ENCODE measurements at places on chromosomes 7 and 10.

DNA sequence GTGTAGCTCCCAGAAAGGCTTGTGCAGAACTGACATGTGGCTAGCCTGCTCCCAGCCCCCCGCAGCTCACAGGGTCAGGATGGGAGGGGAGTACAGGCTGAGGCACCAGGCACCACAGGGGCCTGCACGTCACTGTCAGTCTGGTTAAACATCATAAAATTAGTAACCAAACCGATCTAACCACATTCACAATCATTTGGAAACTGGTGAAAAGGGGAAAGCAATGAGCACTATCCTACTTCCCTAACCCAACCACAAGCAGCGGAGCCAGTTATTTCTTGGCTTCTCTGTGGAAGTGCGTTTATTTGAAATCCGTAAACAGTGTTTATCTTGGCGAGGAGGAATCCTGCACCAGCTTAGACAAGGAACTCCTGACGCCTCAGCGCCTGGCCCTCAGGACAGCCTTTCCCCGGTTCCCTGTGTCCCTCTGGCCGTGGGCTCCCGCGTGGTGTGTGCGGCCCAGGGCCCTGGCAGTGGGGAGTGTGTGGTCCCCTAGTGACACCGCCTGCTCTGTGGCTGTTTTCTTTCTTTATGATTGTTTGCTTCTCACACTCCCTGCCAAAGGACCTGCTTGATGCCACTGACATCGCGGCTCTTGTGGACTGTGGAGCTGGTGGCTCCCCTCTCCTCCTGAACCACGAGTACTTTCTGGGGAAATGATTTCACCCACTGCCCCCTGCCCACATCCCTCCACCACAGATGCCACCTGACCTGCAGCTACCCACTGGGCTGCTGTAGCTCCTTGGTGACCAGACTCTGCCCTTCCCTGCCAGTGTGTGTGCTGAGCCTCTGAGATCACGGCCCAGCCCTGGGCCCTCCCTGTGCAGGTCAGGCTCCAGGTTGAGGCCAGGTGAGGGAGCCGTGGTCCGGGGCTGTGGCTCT, 38.0 kb downstream of the INPP5A start:
- no peak for DNase-seq

- DNase-seq = no peak
Observed at GRCh38 chr7:2452074-2452507, 24.1 kb downstream of the GRIFIN start.

DNA sequence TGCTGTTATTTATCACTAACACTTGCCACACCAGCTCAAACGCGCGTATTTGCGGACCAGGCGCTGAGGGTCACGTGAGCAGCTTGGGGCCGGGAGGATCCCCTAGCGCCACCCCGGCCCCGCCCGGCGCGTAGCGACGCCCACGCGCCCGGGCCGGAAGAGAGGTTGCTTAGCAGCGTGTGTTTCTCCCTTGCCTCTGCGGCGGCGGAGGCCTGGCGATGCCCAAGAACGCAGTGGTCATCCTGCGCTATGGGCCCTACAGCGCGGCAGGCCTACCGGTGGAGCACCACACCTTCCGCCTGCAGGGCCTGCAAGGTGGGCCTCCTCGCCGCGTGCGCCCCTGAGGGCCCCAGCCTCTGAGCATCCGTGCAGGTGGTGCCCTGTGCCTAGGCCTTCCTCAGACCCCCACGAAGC, at the start of gene C10orf53:
C10orf53 (plus strand) TSS at position 172 of the 414 bp plus-strand sequence; CDS start at position 219, 47 bp downstream.
- DNase-seq = no peak

GRCh38 chr10:75956624-75957023, 525.2 kb downstream of the LRMDA start:
- no peak for DNase-seq

- no peak for DNase-seq
Observed at GRCh38 chr10:30822693-30823465, 193.3 kb upstream of the LYZL2 start.

- no peak for DNase-seq
Observed at GRCh38 chr10:84899268-84899667, 570.9 kb downstream of the CCSER2 start.

GRCh38 chr7:133115596-133115995, 33.7 kb upstream of the CHCHD3 start:
- DNase-seq = no peak

DNA sequence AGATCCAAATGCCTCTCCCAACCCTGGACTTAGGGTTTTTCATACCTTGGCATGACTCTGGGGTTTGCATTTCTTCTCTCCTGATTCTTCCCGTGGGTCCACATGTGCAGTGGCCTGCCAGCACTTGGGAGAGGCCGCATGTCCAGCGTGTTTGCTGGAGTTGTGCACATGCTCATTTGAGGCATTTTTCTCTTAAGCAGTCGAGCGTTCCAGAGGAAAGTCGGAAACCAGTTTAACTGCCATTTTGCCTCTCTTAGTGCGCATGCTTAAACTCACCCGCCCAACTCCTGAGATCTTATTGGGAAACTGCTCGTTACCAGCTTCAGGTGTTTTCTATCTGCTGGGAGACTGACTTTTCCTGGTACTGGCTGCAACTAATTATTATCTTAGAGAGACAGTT, 888.4 kb upstream of the PHF14 start:
- no peak for DNase-seq

DNA sequence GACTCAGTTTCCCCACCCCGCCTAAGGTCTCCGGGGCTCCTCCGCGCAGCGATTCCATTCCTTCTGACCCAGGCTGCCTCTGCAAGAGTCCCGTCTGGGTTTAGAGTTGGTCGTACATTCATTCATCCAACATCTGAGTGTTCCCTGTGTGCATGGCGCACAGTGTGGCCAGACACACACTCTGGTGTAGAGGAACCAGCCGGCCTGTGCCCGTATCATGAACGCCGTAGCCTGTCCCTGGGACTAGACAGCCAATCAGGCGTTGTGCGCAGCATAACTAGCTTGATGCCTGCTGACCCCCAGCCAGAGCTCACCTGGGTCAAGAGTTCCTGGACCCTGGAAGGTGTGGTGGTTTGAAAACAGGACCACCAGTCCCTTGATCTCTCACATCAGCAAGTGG, 20.9 kb upstream of the PDGFA start:
- DNase-seq = no peak

DNA sequence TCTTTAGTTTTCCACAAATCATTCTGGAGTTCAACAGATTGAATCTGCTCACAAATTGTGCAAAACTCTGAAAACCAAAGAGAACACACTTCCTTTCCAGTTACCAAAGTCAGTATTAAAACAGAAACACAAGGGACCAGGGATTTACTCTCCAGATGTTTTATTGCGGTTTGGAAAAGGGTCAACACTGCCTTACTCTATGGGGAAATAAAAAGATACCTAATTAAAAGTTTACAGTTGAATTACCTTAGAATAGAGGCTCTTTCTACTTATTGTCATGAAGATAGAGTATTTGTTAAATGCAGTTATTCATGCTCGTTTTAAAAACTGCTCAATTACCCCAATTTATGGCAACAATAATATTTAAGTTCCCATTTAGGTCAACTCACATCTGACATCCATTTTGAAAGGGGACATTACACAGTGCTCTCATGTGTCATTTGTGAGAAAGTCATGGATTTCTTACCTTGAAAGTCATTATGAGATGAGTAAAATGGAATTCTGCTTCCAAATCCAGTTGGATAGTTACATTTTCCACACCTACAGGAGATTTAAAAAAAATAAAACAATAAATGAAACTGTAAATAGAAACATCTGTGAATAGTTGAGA, 8.4 kb downstream of the LAMB1 start:
- no peak for DNase-seq

DNA sequence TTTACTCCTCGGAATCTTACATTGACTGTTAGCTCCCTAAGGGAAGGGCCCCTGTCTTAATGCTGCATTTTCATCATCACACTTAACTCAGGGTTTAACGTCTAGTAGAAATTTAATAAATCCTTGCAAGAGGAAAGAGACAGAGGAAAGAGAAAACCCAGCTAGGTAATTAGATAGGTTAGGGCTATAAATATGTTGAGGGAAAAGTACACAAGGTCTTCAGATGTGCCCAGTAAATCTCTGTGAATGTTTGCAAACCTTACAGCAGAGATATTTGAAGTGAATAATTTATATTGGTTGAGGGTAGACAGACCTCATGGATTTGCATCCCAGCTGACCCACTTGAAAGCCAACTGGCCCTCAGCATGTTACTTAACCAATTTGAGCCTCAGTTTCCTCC, 315.5 kb upstream of the NPVF start:
- DNase-seq = no peak

DNA sequence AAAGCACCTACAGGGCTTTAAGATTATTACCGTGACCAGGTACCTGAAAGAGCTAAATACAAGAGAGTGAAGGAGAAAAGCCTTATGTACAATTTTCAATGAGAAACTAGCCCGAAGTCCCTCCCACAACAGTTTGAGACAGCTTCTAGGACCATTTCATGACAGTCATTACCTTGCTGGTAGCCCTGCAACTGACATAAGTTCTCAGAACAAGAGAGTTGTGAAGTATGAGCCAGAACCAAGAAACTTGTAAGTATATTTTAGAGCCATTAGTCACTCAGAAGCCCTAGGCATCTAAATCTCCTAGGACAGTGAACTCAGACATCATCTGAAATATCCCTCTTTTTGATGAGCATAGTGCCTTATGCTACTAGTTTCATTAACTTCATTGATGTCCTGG, 792.1 kb downstream of the GRM8 start:
- no peak for DNase-seq

GRCh38 chr7:52302765-52303520, 732.5 kb upstream of the POM121L12 start:
- DNase-seq = no peak

- no peak for DNase-seq
Observed at GRCh38 chr7:26279405-26279804, 12.3 kb upstream of the SNX10 start.

DNA sequence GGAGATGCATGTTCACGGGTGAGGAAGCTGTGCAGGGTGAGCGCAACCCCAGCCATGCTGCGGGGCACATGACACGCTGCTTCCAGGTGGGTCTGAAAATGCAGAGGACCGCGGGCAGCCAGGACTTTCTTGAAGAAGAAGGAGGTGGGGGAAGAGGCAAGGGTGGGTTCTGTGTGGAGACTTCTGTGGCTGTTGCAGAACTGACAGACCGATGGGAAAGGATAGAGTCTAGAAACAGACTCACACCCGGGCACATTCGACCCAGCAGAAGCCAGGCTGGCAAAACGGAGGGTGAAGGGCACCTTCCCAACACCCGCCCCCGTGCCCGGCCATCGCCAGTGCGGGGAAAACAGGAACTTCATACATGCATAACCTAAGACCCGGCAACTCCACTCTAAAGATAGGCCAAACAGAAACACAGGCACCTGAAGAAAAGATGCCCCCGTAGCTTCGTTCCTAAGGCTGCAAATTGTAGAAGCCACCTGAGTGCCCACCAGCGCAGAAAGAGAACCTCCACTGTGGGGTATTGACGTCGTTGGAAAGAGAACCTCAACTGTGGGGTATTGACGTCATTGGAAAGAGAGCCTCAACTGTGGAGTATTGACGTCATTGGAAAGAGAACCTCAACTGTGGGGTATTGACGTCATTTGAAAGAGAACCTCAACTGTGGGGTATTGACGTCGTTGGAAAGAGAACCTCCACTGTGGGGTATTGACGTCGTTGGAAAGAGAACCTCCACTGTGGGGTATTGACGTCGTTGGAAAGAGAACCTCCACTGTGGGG, 4.8 kb upstream of the KNDC1 start:
- DNase-seq = no peak

DNA sequence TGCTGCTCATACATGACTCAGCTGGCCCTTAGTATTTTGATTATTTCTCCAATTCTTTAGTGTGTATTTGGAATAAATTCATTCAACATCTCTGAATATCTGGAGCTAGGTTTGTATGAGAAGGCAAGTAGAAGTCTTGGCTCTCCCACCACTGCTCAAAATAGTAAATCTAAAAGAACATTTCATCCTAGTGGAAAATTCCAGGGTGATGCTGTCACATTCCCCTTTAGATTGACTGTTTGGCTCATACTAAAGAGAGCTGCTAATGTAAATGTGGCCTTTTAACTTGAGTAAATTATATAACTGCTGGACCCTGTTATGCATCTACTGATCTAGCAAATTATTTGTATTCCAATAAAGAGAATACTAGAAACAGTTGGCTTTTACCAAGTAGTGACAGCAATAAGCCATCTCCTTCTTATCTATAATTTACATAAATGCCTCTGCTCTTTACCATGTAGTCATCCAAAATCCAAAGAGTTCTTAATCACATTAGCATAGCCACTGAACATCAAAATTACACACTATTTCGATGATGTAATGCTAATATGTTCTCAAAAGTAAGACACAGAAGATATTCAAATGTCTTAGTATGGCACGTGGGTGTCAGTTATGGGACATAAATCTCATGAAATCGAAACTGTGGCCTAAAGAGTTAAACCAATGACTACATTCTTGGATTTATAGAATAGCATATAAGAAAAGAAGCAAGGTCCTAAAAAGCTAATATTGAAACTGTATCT, 86.9 kb upstream of the KCND2 start:
- DNase-seq = no peak

DNA sequence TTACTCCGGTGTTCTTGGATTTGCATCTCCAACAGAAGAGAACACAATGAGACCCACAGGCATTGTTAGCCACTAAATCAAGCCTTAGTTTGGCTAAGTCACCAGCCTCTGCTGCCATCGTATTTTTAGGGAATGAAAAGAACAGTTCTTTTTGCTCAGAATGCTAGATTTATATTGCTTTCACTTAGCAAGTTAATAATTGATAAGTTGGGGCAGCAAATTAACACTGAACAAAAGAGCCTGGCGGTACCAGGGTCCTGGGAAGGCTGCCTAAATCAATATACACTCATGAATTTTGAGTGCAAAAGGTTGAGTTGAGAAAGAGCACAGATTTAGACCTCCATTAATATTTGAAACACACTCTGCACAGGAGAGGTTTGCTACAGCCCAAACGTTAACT, 767.7 kb downstream of the TYW1 start:
- DNase-seq = no peak

- no peak for DNase-seq
Observed at GRCh38 chr7:85090143-85090542, 96.7 kb downstream of the SEMA3D start.

- DNase-seq = no peak
Observed at GRCh38 chr10:132873395-132873794, 69.0 kb downstream of the CFAP46 start.

- no peak for DNase-seq
Observed at GRCh38 chr10:123766012-123766411, 99.9 kb downstream of the GPR26 start.

DNA sequence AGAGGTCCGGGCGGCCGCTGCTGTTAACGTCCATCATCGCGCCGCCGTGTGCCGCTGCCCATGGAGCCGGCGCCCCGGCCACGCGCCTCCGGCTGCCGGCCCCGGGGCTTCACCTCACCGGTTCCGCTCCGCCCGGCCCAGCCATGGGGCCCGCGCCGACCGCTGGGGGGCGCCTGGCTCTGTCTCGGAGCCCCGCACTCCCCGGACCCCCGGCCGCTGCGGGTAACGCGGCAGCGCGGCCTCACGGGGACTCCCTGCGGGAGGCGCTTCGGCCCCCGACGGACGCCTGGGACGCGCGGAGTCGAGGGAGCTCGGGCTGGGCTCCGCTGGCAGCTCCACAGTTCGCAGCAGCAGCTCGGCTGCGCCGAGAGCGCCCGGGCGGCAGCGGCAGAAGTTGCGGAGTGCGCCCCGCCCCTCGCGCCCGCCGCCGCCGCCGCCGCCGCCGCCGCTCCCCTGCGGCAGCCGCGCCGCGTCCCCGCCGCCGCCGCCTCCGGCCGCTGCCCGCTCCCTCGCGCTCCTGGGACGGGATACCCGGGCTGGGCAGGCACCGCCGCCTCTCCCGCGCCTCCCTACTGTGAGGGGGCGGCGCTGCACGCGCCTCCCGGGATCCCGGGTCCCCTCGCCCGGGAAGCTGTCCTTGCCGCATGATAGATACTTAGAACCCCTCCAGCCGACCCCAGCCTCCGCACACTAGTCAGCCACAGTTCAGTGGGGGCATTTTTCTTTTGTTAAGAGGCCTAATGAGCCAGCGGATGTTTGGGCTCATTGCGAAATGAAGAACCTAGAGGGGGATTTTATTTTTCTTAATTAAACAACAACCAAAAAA, at the start of gene HTR7:
HTR7 (minus strand) TSS at position 405 of the 826 bp plus-strand sequence; CDS start at position 37, 368 bp downstream.
- DNase-seq = peak; percentile 33
